ENCODE measurements at places on chromosomes 1 and 21.

DNA sequence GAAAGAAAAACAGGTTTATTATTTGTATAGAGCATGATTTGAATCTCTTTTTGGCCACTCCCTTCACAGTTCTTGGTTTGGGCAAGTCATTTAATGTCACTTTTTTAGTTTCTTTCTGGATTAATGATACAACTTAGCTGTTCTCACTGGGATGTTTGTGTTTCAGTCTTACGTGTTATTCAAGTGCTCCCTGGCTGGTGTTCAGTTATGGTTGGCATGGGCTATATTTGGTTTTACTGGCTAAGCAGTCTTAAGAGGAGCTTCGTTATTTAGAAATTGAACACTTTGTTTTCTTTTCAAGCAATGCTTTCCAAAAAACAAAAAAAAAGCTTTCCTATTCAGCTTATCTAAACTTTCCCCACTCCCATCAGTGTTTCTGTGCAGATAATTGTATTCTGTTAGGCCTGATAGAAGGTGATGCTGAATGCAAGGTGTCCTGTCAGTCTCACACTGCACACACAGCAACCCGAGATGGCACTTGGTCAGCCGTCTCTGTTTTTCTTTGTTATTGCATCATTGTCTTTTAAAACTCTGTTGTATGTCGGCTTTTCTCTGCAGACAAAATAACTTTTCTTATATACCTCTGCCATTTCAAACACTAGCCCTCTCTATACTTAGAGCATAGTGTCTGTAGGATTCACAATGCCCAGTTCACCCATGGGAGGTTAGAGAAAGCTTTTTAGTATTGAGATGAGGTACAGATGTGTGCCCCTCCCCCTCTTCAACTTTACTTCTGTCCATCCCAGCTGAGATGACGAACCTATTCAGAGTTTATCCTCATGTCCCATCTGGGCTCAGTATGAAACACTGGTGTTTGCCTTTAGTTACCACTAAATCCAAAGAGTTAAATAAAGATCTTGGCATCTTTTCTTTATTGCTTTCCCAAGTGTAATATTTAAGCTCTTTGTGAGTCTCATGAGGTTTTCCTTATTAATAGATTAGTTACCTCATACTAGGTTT, 80.2 kb downstream of the VPS13D start:
- DNase-seq: no peak

DNA sequence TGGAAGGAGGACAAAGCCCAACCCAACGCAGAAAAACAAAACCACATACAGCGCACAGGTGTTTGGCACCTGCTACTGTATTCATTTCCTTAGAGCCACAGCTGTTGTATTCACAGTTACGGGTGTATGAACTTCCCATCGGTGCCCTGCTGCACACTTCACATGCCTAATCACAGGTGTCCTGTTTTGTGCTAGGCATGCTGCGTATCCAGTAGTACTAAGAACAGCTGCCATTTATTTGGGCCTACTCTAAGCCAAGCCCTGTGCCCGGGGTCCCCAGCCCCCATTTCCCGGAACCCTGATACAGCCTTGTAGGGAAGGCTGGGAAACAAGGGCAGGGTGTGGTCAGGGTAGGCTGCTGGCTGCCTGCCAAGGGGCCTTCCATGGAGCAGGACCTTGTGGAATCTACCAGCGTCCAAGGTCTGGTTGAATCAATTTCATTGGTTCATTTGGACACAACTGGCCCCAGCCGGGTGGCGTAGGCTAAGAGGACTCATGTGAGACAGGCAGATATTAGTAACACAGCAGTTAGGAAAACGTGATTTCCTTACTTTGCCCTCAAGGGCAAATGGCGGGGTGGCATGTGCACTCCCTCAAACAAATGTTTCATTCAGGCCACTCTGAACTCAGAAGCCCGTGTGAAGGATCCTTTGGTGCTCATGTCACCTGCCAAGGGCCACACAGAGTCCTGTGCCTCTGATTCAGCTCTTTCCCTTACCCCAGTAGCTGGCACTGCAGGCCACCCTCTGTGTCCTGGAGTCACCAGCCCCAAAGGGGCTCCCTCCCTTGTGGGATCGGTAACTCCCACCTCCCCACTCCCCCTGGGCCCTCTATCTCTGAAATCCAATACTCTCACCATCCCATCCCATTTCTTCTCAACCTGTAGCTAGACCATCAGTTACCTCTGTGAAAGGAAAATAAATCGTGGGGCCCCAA, 986 bp upstream of the RNF186 start:
- DNase-seq: no peak

DNA sequence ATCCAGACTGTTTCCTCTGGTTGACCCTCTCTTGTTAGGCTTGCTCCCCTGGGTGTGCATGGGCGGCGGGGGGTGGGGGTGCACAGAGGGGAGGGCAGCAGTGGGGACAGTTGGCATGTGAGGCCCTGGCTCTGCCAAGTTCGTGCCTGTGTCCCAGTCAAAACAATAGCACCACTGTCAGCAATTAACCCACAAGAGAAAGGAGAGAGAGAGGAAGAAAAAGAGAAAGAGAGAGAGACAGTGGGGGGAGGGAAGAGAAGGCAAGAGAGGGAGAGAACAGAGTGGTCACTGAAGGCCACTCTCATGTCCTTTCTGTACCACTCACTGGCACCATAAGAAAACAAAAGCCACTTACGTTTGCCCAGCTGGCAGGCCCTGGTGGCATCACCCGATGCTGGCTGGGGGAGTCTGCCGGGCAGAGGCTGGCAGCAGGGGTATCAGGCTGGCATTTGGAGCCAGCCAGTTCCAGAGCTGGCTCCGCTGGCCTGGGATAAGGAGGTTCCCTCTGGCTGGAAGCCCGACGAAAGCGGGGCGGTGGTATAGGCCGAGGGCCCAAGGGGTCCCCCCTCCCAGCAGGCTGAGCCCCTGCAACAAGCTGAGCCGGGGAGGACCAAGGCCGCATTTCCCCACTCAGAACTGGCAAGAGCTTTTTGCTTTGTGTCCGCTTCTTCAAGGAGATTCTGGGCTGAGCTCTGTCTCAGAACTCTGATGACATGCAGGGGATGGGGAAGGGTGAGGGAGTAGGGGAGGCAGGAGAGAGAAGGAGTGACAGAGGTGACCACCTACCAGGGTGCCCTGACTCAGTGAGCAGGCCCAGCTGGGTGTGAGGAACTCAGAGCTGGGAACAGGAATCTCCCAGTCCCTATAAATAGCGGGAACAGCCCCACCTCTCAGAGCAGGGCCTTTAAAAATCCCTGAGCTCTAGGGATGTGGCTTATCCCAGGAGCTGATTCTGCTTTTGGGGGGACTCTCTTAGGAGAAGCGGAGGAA, 27.9 kb downstream of the PIK3C2B start:
- DNase-seq: no peak

- DNase-seq: no peak
These were observed 202.3 kb downstream of the KIF26B start for GRCh38 chr1:245356891-245357585.

DNA sequence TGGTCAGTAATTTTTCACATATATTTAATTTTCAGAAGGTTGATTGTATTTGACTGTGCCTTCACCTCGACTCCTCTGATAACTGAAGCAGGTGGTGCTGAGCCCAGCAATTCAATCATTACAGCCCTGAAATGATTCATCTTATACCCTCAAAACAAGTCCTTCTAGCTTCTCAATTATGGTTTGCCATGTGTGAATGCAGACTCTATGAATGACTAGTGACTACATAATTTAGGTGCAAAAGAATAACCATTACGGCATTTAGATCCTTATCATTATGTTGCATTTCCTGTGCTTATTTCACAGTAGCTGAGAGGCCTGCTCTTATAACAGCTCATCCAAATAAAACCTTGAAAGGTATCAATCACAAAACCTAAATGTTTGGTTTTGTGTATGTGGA, 54.0 kb upstream of the COL11A1 start:
- peak; percentile 8 for DNase-seq

- DNase-seq: no peak
These were observed 34.8 kb downstream of the SLX9 start for GRCh38 chr21:44974676-44975075.

DNA sequence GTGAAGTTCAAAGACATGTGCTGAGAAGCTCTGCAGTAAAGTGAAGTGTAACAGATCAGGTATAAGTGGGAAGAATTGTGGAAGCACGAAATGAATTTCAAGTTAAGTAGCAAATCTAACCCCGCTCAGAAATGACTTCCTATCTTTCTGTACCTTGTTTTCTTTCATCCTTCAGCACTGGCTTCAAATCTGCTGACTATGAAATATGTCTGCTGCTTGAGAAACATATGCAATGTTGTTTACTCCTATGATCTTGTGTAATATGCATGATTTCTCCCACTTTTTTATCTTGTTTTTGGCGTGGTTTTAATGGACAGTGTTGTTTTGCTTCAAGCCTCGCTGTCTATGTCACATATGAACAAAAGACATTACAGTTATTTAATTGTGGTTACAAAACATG, 545.3 kb upstream of the NCAM2 start:
- DNase-seq: no peak

- peak; percentile 18 for DNase-seq
These were observed 70.7 kb downstream of the CD247 start for GRCh38 chr1:167447521-167448136.

DNA sequence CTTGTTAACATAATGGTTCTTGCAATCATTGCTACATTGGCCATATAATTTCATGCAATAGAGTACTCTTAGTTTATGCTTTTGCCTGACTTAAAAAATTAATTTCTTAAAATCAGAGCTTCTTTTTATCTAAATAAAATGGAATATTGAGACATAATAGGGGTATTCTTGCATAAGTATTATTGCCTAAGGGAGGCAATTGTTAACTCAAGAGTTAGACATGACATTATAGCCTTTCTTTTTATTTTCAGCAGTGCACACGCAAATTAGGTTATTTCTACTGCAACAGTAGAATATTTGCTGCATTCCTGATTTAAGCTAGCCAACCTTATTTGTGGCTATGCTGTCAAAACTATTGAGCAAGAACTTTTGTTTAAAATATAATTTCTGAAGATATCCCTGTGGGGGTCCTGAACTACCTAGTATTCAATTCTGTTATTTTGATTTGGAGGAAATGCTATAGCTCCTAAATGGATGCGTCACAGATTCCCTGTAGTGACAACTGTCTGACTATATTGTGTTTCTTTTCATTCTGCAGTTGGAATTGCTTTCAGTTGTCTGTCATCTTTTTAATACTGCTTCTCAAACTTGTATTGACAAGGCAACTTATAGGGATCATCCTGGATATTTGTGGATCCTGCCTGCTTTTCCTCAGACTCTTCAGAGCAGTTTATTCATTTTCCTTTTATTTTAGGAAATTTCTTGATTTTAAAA, 211.0 kb downstream of the PATJ start:
- DNase-seq: no peak

DNA sequence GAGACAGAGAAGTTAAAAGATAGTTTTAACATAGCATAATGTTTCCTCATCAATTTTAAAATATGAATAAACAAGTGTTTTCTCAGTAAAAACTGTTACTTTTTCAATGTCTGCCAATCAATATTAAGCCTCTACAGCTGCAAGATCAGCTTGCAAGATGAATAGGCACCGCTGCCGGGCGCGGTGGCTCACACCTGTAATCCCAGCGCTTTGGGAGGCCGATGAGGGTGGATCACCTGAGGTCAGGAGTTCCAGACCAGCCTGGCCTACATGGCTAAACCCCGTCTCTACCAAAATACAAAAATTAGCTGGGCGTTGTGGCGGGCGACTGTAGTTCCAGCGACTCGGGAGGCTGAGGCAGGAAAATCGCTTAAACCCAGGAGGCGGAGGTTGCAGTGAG, 54.8 kb upstream of the SH3GLB1 start:
- no peak for DNase-seq

- DNase-seq: no peak
These were observed 2.7 kb upstream of the PIGC start for GRCh38 chr1:172446547-172446946.

Measured in mammary epithelial cell (primary cell).